SJCRH30 (cell line): ENCODE measurements at places on chromosomes 16 and 17. TPM values are rescaled to one million over a fixed set of nuclear protein-coding genes. Genes with fewer than 3 reads are reported as not detected.

- no peaks in the 10 kb centered on the region; the same call in 1 of the 2 replicates for H3K27me3 ChIP-seq
- H3K4me3 ChIP-seq = no peak overlapping the region
- peaks cover 26% of the 10 kb centered on the region for H3K4me1 ChIP-seq
- no peaks in the 10 kb centered on the region for H3K36me3 ChIP-seq
These were observed 20.4 kb upstream of the PHB1 start for GRCh38 chr17:49434821-49435670.

GRCh38 chr17:66076546-66077190 lies 115.3 kb downstream of the CEP112 start:
- peak; percentile 48 for DNase-seq
- no peaks in the 10 kb centered on the region for H3K27me3 ChIP-seq
- peaks cover 48% of the 10 kb centered on the region for H3K36me3 ChIP-seq
- H3K4me3 ChIP-seq = no peak overlapping the region
- 0 out of 2 replicates have a peak overlapping the region, but pooled peaks have one; percentile 6 for H3K27ac ChIP-seq

GRCh38 chr16:52740766-52741165 lies 193.8 kb upstream of the TOX3 start:
- no peak overlapping the region for H3K27ac ChIP-seq
- no peak for DNase-seq
- no peaks in the 10 kb centered on the region for H3K4me1 ChIP-seq
- H3K27me3 ChIP-seq = no peaks in the 10 kb centered on the region

G6PC1 gene
- total RNA-seq = not detected in 2 replicates

MYL4 gene
- total RNA-seq = 58.4 and 61.9 TPM in 2 replicates
